Right lobe of liver (tissue), 6 donors: ENCODE measurements at places on chromosomes 2 and 18.

- DNase-seq: no peak
These were observed 39.0 kb downstream of the NOL10 start for GRCh38 chr2:10650761-10651160.

DNA sequence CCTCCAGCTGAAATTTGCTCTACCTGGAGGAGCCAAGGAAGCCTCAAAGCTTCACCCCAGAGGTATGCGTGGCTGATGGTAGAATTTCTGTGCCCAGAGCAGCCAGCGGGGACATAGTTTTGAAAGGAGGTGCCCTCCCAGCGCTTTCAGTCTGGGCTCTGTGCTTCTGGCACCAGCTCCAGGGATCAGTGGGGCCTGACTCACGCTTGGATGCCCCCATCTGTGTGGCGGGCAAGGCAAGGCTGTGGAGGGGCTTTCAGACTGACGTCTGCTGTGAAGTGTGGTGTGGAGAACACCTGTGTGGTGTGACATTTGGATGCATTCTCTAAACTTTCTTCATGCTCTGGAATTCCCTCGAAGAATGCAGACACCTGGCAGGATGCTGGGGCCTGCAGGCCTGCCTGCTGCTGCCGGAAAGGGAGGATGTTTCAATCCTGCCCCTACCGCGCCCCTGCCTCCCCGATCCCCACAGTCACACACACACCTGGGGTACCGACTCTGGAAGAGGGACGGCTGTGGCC lies 84.1 kb downstream of the CTIF start:
- no peak for DNase-seq

GRCh38 chr2:10475811-10476660 lies 27.9 kb upstream of the ODC1 start:
- peak; percentile 21 for DNase-seq

DNA sequence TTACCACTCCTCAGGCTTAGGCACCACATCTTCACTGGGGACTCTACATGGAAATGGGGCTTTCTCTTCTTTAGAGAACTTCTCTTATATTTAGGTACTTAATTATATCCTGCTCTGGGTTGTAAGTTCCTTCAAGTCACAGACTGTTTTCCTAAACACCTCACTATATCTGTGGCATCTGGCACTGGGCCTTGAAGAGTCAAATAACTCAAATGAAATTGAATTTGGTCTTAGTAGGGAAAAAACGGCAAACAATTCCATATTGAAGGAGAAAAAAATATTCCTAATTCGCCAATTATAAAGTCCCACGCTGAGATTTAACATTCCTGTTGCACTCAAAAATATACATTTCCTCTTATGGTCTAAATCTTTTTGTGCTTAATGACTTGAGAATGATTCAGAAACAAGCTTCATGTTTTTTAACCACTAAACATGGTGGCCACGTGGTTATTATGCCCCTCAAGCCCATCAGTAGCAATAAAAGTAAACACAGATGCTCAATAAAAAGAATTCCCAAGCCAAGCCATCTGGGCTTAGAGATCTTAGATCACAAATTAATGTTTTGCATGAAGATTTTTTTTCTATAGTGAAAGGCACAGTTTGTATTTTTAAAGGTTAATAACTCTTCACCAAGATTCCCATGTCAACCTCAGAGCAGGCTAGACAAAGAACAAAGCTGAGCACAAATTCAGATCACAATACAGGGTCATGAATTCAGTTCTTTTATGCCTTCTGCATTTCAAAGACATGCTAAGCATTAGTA lies 105.5 kb upstream of the SYT4 start:
- DNase-seq: no peak

DNA sequence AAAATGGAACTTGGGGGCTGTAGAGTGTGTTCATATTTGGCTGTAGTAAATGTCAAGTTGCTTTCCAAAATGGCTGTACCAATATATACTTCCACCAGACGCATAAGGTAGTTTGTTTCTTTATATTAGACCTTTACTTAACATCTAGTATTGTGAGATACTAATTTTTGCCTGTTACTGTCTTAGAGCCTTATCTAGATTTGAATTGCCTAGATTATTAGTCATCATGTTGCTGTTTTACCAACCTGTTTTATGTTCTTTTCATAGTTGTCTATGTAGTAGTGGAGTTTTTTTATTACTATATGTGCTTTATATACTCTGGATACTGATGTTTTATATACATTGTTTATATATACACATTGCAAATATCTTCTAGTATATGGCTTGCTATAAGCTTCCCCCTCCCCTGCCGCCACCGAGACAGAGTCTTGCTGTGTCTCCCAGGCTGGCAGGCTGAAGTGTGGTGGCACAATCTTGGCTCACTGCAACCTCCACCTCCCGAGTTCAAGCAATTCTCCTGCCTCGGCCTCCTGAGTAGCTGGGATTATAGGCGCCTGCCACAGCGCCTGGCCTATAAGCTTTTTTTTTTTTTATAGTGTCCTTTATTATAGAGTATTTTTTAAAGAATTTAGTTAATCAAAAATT lies 18.9 kb downstream of the SLC39A10 start:
- DNase-seq: no peak

DNA sequence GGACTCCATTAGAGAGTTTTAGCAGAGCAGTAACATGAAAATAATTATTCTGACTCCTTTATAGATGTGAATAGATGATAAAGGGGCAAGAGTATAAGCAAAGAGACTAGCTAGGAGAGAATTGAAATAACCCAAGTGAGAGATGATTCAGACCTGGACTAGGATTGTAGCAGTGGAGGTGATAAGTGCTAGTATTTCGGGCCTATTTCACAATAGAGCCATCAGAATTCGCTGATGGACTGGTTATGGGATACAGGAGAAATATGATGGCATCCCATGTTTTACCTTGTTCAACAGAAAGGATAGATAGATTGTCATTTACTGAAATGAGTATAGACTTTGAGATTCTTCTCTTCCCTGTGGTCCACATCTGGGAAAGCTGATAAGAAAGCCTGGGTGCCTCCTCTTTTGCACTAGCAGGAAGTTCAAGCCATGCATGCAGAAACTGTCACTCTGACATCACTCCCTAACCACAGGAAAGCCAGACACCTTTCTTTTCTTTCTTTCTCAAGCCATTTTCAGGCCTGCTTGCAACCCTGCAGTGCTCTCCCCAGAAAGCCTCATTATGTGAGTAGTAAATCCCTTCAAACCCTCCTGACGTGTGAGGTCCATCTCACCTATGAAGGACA lies 25.3 kb downstream of the DYNAP start:
- DNase-seq: no peak

DNA sequence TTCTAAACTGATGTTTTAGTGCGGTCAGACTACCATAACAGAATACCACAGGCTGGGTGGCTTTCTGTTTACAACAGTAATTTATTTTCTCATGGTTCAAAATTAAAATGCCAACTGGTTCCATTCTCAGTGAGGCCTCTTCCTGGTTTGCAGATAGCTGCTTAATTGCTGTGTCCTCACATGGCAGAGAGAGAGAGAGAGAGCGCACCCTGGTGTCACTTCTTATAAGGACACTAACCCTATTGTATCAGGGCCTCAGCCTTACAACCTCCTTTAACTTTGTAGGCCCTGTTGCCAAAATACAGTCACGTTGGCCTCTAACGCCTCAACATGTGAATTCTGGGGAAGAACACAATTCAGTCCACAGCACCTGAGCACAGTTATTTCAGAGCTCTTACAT lies 37.5 kb upstream of the ZNF385B start:
- no peak for DNase-seq

DNA sequence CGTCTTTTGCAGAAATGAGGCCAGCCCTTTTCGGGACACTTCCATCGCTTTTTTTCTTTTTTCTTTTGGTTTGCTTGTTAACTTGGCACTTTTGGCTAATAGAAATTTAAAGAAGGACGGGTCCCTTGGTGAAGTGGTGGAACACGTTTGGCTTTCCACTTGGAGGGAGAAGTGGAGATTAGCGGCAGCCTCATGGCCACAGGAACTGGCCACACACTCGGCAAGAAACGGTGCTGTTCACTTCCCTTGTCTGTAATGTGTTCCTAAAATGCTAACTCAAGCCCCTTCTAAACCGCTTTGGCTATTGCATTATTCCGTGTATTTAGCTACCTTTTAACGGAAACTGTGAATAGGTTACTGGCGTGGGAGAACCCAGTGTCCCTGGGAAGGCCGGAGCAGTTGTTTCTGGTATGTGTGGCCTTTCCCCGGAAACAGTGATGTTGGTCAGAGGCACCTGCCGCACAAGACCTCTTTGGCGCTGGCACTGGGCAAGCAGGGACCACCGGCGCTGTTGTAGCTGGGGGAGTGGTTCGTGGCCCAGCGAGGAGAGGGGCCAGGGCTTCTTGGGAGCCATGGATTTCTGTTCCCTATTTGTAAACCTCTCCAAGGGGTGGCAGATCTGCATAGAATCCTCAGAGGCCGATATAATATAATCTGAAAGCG lies 981 bp downstream of the RAMP1 start:
- DNase-seq: no peak

GRCh38 chr2:144631636-144632035 lies 111.7 kb upstream of the ZEB2 start:
- no peak for DNase-seq

DNA sequence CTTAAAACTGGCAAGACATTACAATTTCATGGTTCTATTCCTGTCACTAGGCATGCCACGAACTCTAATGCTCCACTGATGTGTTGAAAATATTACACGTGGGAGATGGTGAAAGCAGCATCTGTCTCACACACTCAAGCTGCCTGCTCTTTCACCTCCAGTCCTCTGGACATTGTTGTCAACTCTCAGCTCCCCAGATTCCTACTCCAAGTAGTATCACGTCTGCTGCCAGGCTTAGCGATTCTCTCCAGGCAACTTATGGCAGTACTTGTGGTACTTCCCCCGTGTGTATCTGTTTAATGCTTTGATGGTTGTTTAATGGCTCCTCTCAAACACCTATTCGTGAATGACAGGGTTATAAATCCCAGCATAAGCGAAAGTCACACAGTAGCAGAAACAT lies 103.8 kb downstream of the TMEFF2 start:
- no peak for DNase-seq

- DNase-seq: peak; percentile 76
These were observed 44.8 kb downstream of the SETBP1 start for GRCh38 chr18:44725300-44726058.

DNA sequence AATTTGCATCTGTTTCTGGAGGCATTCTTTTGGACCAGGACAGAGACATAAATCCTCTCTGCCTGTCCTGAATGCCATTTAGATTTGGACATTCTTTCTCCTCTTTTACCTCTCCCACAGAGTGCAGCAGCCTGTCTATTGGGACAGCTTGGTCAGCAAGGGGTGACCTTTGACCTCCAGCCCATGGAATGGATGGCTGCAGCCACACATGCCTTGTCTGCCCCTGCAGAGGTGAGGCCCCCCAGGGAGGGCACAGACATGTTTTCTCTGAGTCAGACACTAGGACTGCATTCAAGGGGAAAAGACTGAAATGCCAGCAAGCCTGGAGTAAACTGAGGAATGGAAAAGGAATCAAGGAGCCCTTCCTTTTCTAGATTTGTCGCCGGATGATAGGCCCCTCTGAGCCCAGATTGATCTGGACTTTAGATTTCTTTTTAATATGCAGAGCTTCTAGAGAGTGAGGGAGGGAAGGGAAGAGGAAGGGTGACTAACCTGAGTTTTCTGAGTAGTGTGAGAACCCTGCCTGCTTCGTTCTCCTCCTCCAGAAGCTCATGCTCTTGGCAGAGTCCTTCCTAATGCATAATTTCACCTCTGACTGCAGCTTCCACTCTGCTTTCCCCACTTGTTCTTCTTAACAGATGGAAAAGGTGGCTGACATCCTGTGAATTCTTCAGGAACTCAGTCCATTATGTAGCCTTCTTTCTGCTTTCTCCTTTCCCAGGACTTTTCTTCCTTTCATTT lies 16.1 kb upstream of the TTLL4 start:
- no peak for DNase-seq

DNA sequence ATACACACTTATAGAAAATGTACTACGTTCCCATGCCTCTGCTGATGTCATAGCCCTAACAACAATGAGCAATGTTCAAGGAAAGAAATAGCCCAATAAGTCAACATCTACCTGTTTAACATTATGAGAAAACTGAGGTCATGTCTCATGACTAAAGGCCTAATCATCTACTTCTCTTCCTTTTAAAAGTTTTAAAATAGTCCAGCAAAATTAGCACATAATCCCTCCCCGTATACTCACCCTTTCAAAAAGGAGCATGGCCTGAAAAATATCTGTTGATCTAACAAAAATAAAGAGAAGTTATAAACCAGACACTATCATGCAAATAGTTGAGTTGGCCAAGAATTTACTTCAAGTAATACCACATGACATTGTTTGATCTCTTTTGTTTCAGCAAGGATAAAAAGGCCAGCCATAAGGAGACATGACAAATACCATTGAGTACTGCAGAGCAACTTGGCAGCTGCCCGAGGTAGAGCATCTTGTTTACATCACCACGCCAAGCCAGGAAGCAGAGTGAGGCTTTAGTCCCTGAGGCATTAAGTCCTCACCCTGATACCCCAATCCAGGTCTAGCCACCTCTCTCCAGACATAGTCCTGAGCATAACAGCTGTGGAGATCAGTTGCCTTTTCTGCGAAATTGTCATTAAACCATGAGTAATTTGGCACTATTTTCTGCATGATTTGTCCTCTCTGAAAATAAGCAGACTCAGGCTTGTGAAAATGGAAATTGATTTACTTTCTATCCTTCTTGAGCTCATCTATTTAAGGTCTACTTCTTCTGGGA lies 137.4 kb upstream of the ETAA1 start:
- DNase-seq: no peak

GRCh38 chr18:58004317-58004716 lies 39.7 kb upstream of the NEDD4L start:
- no peak for DNase-seq

GRCh38 chr2:197179744-197180498 lies 130.7 kb downstream of the ANKRD44 start:
- DNase-seq: peak; percentile 91

DNA sequence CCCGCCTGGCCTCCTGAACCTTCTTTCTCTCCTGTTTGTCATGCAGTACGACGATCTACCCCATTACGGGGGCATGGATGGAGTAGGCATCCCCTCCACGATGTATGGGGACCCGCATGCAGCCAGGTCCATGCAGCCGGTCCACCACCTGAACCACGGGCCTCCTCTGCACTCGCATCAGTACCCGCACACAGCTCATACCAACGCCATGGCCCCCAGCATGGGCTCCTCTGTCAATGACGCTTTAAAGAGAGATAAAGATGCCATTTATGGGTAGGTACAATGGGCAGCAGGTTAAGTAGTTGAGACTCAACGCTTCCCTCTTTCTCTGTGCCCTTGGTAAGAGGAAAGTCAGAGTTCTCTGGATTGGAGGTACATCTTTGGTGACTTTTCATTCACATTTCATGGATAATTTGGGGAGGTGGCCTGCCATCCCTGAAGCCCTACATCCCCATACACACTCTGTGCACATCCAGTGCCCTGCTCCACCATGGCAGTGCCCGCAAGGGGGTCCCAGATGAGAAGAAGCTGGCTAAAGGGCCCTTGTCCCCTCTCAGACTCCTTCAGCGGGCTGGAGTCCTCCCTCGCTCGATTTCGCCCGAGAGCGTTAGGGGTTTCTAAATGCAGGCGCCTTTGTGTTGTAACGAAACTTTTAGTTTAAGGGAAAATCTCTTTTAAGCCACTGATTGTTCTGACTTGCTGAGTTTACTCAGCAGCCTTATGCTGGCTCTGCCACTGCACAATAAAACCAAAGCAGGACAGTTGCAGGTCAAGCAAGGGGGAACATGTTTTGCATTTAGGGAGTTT lies 3.0 kb downstream of the MEIS1 start:
- no peak for DNase-seq
